ENCODE measurements at places on chromosomes 11 and 22.

- no peak for DNase-seq
Observed at GRCh38 chr11:101346591-101346990, 217.0 kb upstream of the PGR start.

- DNase-seq = no peak
Observed at GRCh38 chr11:122663764-122664163, 8.2 kb downstream of the UBASH3B start.

DNA sequence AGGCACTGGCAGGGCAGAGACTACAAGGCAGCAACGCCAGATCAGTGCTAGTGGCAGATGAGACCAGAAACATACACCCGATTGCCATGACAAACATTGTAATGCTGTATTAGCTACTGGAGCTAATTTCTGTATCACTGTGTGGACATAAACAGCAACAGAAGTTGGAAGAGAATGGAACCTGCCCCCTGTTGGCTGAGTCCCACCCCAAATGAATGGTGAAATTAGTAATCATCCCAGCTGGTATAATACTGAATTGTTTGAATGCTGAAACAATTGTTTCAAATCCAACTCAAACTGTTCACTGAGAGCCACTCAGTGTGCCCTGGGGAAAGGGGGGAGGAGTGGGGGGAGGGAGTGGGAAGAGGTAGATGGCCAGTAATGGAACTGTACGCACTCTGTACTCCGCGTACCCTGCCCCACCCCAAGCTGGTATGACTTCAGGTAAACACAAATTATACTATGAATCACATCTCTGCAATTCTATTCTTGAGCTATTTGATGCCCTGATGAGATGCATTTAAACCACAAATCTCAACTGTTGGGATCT is 11.2 kb upstream of the BIRC3 start:
- no peak for DNase-seq

DNA sequence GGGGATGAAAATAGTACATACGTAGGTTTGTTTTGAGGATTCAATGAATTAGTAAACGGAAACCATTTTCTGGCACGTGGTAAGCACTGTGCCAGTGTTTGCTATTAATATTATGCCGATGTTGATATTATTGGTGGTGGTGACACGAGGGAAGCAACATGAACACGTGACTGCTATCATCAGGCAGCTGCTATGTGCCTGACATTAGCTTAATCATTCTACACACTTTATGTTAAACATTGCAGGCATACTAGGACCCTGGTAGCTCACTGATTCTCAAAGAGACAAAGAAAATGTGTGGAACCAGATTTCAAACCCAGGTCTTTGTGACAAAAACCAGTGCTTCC is 656 bp downstream of the SRRD start:
- no peak for DNase-seq

DNA sequence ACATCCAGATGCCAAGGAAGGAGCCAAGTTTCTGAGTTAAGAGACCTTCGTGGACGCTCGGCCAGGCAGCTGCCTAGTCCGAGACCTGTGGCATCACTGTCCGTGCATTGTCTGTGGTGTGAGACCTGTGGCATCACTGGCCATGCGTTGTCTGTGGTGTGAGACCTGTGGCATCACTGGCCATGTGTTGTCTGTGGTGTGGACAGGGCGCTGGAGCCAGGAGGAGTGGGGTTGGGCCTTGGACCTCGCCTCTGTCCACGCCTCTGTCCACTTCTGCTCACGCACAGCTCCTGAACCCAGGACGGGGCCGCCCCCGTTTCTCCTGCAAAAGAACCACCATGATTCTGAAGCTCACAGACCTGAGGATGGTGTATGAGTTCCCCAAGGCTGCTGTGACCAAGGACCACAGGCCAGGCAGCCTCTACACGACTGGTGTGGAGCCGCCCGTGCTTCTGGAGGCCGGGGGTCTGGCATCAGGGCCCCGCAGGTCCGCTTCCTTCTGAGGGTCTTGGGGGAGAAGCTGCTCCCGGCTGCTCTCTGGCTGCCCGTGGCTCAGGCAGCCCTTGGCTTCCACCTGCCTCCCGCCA is 1218.3 kb downstream of the BRD1 start:
- DNase-seq = no peak

DNA sequence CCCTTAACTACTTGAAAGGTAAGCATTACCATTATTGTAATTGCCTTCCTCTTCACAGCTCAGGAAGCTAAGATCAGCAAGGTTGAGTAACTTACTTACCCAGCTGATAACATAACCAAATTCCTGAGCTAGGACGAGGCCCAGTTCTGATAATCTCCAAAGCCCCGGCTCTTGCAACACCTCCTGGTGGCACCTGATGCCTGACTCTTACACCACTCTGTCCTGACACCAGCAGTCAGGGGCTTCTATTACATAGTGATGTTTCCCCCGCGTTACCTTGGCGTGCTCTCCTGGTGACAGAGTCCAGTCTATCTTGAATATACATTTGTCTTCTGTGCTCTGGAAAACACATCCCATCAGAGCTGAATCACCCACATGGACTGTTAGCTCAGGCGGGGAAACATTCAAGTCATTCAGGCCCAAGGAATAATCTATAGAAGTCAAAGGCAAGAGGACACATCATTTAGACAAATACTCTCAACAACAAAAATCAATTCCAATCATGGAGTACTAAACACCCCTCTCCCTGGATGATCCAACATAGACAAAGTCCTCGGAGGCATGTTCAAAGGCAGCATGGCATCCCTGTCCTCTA is 12.6 kb downstream of the JAML start:
- DNase-seq = no peak

DNA sequence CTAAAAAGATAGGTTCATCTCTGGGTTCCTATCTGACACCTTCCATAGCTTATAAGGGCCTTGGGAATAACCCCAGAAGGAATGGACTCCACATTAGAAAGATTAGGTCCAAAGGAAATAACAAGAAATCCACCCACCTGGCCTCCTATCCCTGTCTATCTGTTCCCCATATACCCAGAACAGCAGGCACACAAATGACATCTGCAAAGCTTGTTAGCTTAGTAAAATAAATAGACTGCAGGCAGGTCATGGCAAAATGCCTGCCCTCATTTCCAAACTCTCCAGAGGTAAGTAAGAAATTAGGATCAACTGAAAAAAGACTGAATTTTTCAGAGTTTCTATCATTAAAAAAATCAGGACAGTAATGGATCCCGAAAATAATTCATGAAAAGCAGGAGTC is 489.5 kb downstream of the DLG2 start:
- DNase-seq = no peak

DNA sequence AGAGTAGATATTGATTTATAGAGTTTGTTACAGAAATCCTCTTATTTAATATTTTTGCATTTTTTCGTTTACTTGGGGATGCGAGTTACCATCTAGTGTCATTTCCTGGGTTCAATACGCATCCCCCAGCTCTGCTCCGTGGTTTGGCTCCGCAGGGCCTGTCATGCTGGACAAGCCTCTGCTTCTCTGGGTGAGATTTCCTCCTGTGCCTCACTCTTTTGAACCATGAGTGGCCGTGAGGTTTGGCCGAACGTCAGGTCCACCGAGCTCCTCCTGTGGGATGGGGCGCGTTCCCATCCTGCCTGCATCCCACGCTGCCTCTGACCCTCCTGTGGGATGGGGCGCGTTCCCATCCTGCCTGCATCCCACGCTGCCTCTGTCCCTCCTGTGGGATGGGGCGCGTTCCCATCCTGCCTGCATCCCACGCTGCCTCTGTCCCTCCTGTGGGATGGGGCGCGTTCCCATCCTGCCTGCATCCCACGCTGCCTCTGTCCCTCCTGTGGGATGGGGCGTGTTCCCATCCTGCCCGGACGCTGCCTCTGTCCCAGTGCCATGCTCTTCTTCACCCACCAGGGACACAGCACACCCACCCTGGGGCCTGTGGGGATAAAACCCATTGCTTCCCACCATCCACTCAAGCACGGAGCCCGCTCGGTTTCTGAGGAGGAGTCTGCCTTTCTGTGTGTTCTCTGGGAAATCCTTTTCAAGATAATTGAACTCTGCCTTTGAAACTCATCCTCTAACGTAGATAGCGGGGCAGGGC is 506.8 kb downstream of the BRD1 start:
- no peak for DNase-seq

GRCh38 chr11:31236143-31236542 is 133.4 kb downstream of the DCDC1 start:
- no peak for DNase-seq

- no peak for DNase-seq
Observed at GRCh38 chr22:48224332-48224731, 1461.9 kb downstream of the TBC1D22A start.

DNA sequence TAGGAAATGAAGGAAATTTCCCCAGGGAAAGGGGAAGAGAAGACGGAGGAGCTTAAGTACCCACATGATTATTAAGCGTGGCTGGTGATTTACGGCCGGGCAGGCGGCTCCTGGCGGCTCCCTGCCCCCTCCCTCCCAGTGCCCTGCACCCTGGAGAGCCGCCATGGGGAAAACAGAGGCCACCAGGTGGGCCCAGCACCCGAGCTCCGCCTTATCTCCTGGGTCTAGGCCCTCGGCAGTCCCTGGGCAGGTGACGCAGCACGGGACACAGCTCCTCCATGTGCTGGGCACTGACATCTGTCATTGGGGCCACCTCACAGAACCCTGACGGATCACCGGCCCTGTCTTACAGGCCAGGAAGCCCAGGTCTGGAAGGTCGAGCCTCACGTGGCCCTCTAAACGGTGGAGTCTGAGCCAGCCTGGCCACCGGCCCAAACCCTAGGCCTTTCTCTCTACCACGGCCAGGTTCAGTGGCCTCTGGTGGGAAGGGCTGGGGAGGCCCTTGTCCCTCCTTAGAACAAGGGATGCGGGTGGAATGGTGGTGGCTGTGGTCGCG is 60.2 kb upstream of the PPARA start:
- no peak for DNase-seq

DNA sequence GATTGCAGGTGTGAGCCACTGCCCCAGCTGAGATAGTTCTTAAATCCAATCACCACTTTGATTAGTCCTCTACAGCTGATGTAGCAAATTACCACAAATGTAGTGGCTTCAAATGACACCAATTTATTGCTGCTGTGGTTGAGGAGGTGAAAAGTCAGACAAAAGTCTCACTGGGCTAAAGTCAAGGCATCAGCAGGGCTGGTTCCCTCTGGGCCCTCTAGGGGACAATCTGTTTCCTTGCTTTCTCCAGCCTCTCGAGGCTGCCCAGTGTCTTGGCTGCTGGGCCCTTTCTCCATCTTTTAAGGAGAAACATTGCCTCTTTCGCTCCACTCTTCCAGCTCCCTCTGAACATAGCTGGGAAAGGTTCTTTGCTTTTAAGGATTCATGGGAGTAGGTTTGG is 50.5 kb upstream of the SHANK2 start:
- no peak for DNase-seq

DNA sequence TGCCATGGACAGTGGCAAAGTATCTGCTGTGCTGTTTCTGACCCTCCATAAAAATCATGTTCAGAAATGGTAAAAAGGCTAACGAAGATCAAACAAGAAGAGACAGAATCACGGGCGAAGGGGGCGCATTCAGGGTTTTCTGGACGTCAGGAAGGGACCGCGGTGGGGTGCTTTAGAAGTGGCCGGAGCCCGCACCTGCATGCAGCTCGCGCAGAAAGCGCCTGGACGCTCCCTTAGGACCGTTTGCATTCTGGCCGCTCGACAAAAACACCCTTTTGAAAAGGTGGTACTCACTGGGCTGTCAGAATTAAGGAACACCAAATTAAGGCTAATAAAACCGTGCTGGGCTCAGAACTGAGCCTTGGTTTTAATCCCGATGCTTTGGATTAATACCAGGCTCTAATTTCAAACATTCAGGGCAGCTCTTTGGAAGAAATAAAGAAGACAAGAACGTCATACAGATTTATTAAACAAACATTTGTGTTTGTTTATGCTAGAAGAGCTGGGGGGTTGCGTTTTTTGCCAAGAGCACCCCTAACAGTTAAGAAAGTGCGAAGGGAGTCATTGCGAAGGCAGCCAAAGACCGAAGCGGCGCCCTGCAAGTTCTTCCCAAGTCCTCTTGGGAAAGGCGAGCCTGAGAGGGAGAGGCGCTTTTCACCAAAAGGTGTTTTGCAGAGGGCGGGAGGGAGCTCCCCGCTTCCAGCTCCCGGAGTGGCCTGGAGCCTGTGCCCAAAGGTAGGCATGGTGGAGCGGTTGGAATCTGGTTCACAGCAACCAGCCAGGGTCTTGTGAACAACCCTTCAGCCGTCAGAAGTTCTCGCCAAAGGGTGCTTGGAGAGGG is 47.7 kb upstream of the DBX1 start:
- no peak for DNase-seq

DNA sequence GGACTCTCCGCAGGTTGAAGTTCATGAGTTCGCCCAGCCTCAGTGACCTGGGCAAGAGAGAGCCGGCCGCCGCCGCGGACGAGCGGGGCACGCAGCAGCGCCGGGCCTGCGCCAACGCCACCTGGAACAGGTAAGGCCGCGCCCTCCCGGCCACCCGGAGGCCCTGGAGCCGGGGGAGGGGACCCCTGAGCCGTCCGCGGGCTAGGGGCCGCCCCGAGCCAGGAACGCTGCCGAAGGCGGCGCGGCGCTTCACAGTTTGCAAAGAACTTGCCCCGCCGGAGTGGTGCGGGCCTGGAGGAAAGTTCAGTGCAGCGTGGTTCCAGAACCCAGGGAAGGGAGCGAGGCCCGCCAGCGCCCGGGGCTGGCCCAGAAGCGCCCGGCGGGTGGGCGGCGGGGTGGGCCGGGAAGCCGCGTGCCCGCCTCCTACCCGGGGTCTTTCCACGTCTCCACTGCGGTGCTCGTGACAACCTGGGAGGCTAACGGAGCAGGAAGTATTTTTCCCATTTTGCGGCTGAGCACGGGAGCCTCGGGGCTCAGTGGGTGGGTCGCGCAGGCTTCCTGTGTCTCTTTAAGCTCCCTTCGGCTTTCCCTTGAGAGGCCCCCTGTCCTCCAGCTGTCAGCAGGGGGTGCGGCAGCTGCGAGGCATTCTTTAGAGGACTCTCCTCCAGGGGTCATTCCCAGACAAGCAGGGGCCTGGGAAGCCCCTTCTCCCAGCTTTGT is 635 bp downstream of the PRR5 start:
- DNase-seq = no peak

GRCh38 chr11:64603411-64604110 is 12.5 kb downstream of the SLC22A12 start:
- no peak for DNase-seq

GRCh38 chr22:37387793-37388192 is 39.5 kb downstream of the ELFN2 start:
- no peak for DNase-seq

- no peak for DNase-seq
Observed at GRCh38 chr11:57815877-57816276, 54.3 kb downstream of the CTNND1 start.

DNA sequence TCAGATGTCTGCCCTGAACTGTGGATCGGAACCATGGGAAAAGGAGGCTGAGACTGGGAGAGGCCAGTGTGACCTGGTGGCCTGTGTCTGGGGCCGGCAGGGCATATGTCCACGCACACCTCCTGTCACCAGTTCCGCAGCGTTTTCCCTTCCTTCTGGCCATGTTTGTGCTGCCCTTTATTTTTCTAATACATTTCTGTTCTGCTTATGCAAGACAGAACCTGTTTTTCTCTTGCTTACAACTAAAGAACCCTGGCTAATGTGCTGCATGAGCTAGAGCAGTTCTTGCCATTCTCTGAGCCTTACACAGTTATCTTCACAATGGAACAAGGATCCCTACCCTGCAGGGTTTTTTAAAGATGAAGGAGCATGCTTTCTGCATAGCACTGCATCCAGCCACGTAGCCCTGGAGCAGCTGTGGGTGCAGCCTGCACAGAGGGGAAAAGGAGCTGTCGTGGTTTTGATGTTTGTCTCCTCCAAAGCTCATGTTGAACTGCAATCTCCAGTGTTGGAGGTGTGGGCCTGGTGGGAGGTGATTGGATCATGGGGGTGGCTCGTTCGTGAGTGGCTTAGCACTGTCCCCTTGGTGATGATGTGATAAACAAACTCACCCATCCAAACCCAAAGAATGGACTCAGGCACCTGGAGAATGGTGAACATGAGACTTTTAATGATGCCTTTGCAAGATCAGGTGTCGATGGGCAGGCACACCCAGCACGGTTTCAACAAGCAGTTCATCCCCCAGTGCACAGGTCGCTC is 84.8 kb upstream of the SHANK2 start:
- DNase-seq = no peak
